Transverse colon (tissue), 4 donors: ENCODE measurements at places on chromosomes 2 and 18.

GRCh38 chr2:59754011-59754735, 799.3 kb downstream of the BCL11A start:
- no peak for DNase-seq

GRCh38 chr18:35564795-35565453, 16.6 kb upstream of the GALNT1 start:
- no peak for DNase-seq

- no peak for DNase-seq
Measured at GRCh38 chr2:21111012-21111411, 12.8 kb upstream of the TDRD15 start.

DNA sequence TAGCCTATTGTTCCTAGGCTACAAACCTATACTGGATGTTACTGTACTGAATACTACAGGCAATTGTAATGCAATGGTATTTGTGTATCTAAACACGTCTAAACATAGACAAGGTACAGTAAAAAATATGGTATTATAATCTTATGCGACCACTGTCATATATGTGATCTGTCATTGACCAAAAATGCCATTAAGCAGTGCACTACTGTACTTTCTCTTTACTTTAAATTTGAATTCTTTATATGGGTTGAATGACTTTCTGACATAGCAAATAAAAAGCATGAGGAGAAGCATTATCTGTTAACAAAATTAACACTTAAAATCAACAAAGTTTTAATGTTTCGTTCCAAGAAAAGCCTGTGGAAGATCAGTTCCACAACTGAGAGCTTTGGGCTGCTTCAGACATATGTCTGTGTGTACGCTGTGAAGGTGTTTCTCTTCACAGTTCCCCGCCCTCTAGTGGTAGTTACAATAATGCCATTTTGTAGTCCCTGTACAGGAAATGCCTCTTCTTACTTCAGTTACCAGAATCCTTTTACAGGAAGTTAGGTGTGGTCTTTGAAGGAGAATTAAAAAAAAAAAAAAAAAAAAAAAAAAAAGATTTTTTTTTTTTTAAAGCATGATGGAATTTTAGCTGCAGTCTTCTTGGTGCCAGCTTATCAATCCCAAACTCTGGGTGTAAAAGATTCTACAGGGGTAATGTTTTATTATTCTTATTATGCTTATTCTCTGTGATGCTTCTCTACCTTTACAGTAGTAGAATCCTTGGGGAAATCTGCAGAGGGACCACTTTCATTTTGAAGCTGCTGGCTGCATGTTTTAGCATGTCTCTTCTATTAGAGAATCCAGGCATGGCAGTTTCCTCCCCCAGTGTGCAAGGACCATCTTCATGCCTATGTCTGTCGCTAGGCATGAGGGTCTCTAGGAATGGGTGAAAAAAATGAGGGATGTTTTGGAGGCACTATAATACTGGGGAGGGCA, 54.5 kb downstream of the SCN2A start:
- DNase-seq, result peak; percentile 17

DNA sequence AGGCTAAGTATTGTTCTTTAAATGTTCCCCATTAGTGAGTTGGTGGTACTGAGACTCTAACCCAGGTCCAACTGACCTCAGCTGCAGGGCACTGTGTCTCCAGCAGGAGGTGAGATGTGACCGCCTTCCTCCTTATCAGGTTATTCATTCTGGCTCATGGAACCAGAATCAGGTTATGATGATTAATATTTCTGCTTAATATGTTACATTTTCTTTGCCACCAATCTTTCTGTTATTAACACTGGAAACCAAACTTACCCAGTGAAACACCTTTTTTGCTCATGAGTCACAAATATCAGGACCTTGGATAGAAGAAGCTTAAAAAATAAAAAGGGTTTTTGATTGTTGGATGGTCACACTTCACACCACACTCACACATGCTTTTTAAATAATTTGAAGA, 85.4 kb downstream of the DPP4 start:
- no peak for DNase-seq

- DNase-seq, result no peak
Measured at GRCh38 chr2:41970988-41971660, 76.7 kb upstream of the PKDCC start.
